ENCODE measurements at places on chromosomes 16 and 17.
A peak's percentile ranks its signal among the peaks of the same experiment; 100 is the strongest.

- no peak for DNase-seq
Observed at GRCh38 chr16:4701791-4702465, 8.6 kb downstream of the NUDT16L1 start.

- no peak for DNase-seq
Observed at GRCh38 chr17:48930435-48930873, 14.2 kb downstream of the SNF8 start.

- no peak for DNase-seq
Observed at GRCh38 chr16:454397-454940, 29.0 kb downstream of the RAB11FIP3 start.

DNA sequence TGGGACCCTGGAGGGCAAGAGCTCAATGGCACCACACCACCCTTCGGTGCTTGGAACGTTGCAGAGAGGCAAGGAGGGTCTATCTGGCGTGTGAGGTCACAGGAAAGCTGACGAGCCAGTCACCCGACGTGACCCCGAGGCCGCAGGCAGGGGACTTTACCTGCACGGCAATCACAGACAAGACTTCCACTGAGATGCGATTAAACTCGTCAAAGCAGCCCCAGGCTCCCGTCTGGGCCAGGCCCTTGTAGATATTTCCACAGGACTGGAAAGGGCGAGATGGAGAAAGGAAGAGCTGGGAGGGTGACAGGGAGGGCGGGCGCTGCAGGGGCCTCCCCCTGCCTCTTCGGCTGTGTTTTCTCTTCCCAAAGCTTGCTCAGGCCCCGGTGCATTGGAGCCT is 78.3 kb downstream of the DNAH17 start:
- DNase-seq = peak; percentile 14

GRCh38 chr17:44546671-44547606 is 10.3 kb upstream of the FZD2 start:
- DNase-seq = no peak

- no peak for DNase-seq
Observed at GRCh38 chr16:77062878-77063675, 127.9 kb upstream of the MON1B start.

DNA sequence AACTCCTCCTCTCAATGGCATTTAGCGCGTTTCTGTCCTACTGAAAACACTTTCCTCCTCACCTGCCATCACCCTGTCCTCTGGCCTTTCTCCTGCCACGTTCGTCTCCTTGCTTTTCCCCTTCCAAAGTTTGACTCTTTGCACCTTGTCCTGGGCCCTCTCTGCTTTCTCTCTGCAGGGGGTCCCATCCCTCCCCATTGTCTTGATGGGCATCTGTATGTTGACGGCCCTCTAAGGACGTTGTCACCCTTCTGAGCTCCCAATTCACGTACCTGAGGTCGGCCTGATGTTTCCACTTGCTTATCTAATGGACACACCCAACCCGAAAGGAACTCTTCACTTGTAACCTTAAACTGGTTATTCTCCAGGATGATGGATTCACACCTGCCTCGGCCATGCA is 170.4 kb downstream of the WSCD1 start:
- DNase-seq = no peak

DNA sequence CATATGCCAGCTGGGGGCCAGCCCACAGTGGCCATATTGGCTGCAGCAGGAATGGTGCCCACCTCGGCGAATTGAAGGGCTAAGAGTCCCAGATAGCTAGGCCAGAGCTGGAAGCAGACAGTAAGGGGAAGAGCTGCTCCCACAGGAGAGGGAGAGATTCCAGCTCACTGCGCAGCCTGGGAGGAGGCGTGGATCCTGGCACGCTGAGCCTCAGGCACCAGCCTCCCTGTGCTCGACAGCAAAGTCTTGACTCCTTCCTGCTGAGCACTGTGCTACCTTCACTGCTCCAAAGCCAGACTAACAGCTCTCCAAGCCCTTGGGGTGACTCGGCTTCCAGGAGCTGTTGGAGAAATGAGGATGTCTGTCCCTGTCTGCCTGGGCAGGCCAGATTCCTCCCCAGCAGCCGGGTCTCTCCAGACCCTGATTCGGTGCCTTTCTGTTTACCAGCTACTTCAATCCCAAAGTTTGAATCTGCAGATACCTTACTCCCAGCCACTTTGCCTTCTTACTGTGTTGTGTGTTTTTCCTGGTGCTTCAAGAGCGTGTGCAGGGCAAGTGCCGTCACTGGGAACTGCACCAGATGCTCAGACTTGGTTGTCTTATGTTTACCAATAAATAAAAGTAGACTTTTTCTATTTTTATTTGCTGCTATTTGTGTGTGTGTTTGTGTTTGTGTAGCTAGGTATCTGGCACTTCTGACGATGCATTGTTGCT is 9.1 kb downstream of the CBX2 start:
- DNase-seq = no peak

- DNase-seq = peak; percentile 55
Observed at GRCh38 chr16:70253291-70254106, 1.8 kb upstream of the EXOSC6 start.

- DNase-seq = no peak
Observed at GRCh38 chr17:82729479-82730260, 5.7 kb upstream of the FN3K start.

DNA sequence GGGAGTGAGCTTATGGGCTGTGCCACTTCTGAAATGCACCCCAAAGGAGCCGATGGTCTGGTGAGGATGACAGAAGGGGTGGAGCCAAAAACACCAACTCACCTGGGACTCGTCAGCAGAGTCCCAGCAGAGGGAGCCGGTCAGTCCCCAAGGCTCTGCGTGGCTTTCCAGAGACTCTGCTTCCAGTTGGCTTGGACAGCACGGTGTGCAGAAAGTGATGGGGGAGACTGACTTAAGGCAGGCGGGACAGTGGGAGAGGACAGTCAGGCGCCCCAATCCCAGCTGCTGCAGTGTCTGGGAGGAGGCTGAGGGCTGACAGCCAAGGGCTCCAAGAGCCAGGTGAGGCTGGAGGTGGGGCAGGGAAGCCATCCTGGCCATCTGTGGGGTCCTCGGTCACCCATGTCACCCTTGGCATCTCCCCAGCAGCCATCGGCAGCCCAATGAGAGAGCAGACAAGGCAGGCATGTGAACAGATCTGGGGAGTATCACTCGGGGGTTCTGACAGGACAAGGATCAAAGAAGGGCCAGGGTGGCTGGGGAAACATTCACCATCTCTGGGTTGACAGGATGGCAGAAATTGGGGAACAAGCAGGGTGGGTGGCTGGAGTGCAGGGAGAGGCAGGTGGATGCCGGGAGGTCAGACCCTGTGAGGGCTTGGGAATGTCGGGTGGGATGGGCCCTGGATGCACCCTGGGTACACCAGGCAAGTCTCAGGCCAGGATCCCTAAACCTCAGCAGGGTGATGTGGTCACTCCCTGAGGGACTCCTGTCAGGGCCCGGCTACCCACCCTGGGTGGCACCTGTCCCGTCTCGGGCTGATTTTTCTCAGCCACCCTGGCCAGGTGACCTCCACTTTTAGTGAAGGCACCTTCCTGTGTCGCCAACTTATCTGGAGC is 8.9 kb upstream of the KRTAP17-1 start:
- peak; percentile 48 for DNase-seq

DNA sequence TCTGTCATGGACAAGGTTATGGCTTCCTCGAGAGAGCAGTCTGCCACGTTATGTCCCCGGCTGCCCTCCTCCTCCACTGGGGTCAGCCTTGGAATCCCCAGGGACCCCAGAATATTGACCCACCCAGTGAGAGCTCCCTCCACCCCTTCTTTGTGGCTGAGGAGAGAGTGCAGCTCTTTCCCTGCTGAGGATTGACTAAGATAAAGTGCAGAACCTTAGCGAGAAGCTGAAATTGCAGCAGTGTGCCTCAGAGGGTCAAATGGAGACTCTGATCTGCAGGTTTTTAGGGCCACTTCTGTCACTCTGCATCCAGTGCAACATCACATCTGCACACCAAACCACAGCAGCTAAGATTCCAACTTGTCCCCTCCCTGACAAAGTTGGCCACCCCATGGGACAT is 25.6 kb upstream of the PMFBP1 start:
- no peak for DNase-seq

DNA sequence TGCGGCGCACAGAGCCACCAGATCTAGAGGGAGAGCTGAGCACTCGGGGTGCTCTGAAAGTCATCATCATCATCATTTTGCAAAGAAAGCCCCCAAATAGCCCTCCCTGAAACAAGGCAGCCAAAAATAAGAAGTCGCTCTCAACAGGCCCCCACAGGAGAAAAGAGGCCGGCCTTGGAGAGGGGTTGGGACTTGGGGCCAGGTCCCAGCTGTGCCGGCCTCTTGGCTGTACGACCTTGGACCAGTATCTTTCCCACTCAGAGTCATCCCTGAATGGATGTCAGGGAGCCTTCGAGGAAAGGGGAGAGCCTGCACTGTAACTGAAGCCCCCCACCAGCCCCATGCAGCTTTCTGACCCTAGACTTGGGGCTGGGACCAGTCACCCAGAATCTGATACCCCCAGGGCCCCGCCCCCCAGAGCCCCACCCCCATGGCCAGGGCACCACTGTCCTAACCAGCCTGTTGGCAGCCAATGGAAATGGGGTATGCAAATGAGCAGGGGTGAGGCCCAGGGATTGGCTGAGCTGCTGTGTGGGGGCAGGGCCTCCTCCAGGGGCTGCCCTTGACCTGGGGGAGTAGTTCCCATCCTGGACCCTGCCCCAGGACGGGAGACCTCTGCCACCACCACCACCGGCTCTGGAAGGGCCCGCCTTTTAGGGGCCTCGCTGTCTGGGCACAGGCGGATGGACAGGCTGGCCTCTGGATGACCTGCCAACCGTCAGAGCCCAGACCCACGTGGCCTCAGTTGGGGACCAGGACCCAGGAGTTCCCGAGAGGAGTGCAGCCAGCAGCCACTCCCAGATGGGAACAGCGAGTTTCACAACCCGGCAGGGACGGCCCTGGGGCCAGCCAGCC is 15.4 kb downstream of the ZFPM1 start:
- DNase-seq = no peak

GRCh38 chr17:41812381-41813151 is at the start of gene FKBP10:
Gene FKBP10 (plus strand): TSS chr17:41813004. CDS start chr17:41813035, 31 bp downstream.
- peak; percentile 81 for DNase-seq

GRCh38 chr16:3174618-3175148 is 13.3 kb upstream of the OR1F1 start:
- no peak for DNase-seq

DNA sequence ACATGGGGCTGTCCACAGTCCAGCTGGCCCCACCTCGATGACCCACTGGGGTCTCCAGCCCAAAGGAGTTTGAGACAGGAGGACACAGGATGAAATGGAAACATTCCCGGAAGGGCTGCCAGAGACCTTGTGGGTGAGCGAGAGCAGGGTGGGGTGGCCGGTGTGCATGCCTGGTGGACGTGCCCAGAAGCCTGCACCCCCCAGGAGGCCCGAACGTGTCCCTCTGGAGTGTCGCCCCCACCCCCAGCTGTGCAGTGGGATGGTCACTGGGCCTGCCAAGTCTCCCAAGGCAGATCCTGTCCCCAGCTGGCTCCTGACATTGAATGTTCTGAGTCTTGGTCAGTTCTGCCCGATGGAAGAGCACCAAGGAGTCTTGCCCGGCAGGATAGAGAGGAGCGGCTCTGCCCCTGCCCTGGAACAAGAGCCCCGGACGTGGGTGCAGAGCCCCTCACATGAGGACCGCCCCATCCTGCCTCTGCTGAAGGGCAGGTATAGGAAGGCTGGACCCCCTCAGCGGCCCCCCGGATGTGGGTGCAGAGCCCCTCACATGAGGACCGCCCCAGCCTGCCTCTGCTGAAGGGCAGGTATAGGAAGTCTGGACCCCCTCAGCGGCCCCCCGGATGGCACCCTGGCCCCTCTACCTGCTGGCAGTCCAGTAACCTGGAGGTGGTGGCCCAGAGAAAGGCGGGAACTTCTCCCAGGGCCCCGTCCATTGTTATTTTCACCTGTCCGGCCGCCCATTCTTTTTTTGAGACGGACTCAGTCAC is 3.1 kb upstream of the CAPN15 start:
- DNase-seq = no peak

DNA sequence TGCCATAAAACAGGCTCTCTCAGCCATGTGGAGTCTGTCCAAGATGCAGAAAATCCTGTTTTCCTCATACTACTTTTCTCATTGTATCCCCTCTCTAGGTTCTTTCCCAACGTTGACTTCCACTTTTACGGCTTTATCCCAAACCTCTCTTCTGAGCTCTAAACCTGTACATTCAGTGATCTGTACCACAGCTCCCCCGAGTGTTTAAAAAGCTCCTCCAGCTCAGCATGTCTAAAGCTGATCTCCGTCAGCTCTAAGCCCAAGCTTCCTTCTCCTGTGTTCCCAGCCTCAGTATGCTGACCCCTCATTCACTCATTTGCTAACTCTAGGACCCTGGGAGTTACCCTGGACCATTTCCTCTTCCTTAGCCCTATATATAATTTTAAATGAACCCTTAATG is 144.6 kb downstream of the DNAH9 start:
- DNase-seq = no peak

DNA sequence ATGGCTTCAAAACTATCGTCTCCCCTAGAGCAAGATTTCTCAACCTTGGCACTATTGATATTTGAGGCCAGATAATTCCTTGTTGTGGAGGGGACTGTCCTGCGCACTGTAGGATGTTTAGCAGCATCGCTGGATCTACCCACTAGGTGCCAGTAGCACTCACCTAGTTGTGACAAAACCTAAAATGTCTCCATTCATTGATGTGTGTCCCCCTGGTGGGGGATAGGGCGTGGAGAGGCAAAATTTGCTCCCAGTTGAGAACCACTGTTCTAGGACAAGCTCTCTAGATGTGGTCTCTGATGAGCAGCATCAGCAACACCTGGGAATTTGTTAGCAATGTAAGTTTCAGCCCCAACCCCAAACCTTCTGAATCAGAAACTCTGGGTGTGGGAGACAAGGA is 259.0 kb downstream of the XYLT1 start:
- peak; percentile 32 for DNase-seq

DNA sequence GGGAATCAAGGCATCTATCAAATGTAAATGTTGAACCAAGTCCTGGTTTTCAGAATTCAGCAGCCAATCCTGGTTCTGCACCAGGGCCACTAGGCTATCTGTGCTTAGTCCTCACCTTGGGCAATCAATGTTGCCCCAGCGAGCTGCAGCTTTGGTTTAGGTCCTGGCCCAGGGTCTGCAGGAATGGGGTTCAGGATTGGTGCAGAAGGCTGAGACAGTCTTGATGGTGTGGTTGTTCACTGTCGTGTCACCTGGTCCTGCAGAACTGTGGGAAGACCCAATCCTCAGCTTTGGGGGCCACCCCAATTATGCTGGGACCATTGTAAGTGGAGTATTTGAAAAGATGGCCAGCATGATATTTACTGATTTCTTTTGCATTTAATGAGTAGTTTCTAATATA is 10.6 kb downstream of the TERF2IP start:
- no peak for DNase-seq

GRCh38 chr17:49851387-49852291 is 3.8 kb upstream of the TAC4 start:
- peak; percentile 75 for DNase-seq

DNA sequence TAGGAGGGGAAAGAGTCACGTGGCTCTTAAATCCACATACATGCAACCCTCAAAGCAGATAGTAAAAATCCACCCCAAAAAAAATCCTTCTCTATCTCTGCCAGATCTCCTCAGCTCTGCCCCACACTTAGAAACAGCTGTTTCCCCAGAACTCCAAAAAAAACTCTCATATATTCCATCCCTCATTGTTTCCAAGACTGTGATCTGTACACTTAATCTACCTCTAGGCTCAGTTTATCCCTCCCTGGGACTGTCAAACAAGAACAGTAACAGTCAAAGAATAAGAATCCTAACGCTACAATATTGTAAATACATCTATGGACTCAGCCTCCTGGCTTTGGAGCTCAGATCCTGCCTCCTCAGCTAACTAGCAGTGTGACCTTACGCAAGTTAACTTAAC is 11.6 kb downstream of the CUEDC1 start:
- DNase-seq = no peak

GRCh38 chr16:85171004-85171758 is 58.9 kb upstream of the CIBAR2 start:
- no peak for DNase-seq

GRCh38 chr16:49473131-49473530 is 99.5 kb downstream of the C16orf78 start:
- no peak for DNase-seq
